ENCODE measurements at places on chromosomes 4 and X. TPM values are rescaled to one million over a fixed set of nuclear protein-coding genes. Genes with fewer than 3 reads are reported as not detected.

DNA sequence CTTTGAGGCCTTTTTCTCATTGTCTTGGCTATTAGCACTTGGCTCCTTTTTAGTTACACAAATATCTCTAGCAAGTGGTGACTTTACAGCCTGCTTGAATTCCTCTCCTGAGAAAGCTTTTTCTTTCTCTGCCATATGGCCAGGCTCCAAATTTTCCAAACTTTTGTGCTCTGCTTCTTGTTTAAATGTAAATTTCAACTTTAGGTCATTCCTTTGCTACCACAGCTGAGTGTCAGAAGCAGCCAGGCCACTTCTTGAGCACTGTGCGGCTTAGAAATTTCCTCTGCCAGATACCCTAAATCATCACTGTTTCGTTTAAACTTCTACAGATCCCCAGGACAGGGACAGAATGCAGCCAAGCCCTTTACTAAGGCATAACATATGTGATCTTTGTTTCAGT is 222.4 kb downstream of the FBXO8 start:
- peak; percentile 60 for DNase-seq

TLR3 gene
- 3.3 TPM for total RNA-seq

DNA sequence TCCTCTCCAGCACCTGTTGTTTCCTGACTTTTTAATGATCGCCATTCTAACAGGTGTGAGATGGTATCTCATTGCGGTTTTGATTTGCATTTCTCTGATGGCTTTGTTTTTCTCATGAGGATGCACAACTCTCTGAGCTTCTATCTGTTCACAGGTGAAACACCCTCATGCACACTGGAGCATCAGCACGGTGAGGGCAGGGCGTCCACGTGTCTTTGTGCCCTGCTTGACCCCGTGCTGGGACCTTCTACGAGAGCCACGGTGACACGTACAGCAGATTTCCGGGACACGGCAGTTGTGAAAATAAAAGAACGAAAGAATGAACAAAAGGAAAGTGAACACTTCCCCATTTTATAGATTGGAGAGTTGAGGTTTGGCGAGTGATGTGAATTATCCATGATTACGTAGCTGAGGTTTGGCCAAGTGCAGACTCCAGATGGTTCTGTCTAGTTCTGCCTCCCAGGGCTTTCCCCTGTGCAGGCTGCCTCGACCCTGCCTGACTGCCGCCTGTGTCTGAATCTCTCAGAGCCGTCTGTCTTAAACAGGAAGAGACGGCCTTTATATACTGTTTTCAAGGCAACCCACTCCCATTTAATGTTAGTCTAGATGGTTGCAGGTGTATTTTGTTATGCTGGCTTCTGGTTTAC is 67.8 kb upstream of the SORBS2 start:
- DNase-seq, result no peak

SLC7A11 gene
- total RNA-seq, result 21.8 TPM

DNA sequence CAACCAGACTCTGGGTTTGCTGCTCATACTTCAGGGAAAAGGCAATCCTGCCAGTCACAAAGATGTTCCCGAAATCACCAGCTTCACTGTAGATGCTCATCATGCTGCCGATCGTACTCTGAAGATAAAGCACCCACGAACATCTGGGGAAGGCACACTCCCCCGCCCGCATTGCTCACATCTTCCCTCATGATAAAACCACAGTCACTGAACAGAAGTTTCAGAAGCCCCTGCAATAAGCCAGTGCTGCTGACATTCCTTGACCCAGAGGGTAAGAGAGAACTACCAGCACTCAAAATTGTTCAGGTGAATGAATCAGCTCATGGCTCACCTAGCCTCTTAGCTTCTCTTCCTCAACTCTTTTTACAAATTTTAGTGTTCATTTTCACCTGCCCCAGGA is 43.1 kb downstream of the SRPX2 start:
- no peak for DNase-seq

DNA sequence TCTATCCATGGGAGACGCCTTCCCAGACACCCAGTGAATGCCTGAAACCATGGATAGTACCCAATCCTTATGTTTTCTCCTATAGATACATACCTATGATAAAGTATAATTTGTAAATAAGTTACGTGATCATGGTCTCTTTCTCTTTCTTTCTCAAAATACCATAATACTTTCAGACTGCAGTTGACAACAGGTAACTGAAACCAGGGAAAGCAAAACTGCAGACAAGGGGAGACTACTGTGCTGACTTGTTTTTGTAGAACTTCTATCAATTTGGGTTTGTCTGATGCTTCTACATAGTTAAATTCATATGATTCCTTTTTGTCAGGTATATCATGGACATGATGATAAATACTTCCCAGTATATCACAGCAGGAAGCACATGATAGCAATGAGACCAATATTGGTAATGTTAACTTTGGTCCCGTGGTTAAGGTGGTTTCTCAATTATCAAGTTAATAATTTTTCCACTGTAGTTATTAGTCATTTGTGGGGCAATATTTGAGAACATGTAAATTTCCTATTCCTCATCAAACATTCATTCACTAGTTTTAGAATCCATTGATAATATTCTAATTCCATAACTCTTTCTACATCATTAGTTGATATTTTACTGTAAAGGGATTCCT is 298.0 kb upstream of the TET2 start:
- DNase-seq, result no peak

DNA sequence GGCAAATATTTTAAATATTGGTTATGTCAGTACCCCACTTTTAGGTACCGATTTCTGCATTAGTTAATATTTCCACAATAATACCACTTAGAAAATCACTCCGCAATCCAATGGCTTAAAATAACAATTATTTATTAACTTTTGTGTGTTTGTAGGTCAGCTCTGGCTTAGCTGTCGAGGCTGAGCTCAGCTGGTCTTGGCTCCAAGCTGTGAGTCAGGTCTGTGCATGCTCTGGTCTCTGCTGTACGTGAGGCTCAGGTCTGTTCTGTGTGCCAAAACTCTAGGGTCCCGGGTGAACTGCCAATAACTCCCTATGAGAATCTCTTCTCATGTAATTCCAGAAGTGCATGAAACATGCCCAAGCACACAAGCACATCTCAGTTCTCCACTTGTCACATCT is 245.8 kb upstream of the GK2 start:
- DNase-seq, result no peak

SLC35A2 gene
- 5.6 TPM for total RNA-seq

- no peak for DNase-seq
Measured at GRCh38 chr4:83036991-83037665, 2.1 kb downstream of the COPS4 start.

PAGE2B gene
- total RNA-seq, result not detected

TRO gene
- 13.1 TPM for total RNA-seq

GPC4 gene
- 2.8 TPM for total RNA-seq

DNA sequence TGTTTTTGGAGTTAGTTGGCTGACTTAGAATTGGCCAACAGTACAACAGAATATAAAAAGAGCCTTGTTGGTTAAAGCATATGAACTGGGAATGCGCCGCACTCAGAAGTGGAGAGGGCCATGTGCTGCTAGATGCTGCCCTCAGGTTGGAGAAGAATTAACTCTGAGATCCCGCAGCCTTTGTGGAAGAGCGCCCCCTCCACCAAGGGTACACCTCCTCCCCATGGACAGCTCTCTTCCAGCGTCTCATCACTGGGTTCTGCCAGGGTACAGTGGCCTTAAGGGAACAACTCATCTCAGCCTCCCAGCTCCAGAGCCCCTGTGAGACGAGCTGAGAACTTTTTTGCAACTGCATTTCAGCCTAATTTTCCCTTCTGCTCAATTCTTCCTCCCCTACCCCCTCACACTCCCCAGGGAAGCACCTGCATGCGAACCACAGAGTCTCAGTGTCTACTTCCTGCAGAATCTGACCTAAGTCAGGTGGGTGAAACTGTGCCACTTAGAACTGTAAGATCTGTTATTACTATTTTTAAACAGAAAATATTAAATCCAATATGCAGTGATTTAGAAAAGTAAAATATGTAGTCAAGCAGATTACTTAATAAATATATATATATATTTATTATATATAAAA is 380.6 kb downstream of the RAB28 start:
- DNase-seq, result no peak

ASB9 gene
- not detected for total RNA-seq

- DNase-seq, result peak; percentile 92
Measured at GRCh38 chrX:131762802-131763234, 218.9 kb downstream of the OR13H1 start.

ZNF630 gene
- total RNA-seq, result 2.0 TPM

PITX2 gene
- total RNA-seq, result 0.18 TPM

- DNase-seq, result no peak
Measured at GRCh38 chr4:152539556-152540292, 3.8 kb upstream of the FBXW7 start.

DNA sequence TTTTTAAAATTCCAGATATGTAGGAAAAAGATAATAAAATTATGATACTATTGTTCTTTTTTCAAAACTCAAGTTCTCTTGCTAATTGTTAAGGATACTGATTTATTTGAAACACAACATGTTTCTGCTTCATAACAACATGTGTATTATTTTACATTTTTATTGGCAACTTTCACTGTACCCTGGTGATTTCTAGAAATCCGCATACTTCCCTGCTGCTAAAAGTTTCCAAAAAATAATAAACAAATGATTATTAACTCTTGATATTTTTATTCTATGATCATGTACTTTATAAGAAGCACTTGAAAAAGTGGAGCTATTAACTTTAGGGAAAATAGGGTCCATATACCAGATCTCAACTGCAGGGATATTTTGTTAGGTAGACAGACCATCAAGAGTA is 71.2 kb upstream of the HCCS start:
- no peak for DNase-seq

NSG1 gene
- total RNA-seq, result 2.7 TPM

DNA sequence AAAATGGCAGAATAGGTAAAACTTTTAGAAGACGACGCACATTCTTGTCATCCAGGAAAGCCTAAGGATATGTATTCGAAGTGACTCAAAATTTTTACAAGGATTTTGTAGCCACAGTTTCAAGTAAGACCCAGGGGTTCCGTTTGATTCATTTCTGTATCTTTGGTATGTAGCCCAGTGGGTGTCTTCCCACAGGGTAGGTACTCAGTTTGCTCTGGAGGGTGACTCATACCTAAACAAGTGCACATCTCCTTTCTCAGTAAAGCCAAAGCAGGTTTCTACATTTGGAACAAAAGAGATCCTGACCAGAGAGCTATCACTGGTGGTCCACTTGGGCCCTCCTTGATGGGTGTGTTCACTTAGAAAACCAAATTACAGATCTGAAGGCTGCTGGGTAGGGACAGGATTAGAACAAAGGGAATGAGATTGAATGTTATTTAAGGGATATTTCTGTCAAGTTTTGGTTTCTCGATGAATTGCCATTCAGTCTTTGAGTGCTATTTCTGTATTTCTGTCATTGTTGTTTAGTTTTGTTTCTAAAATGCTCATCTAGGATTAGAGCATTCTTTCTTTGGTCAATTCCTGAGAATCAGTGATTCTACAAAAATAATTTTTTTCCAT is 56.1 kb downstream of the PLS3 start:
- peak; percentile 58 for DNase-seq

PWWP3B gene
- total RNA-seq, result 8.1 TPM

GRCh38 chr4:147409350-147409749 is 71.5 kb upstream of the EDNRA start:
- DNase-seq, result peak; percentile 62

DNA sequence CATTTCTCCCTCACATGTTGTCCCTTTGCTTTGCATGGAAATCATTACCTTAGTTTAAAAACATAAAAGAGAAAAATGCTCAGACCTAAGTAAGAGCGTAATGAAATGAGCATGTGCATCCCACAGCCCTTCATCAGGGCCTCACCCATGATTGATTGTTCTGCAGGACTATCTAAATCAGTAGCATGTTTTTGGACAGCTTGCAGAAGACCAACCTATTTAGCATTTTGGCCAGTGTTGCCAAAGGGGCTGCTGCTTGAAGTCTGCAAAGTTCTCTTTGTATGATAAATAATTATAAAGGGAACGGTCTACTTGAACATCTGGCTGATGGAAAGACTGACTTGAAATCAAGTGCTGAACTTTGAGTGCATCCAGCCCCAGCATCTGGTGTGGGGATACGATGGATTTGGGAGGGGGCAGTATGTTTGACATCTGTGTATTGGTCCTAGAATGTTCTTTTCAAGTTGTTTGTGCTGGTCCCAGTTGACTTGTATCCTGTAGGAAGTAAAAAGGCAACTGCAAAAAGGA is 76.1 kb upstream of the LIMCH1 start:
- no peak for DNase-seq

DNA sequence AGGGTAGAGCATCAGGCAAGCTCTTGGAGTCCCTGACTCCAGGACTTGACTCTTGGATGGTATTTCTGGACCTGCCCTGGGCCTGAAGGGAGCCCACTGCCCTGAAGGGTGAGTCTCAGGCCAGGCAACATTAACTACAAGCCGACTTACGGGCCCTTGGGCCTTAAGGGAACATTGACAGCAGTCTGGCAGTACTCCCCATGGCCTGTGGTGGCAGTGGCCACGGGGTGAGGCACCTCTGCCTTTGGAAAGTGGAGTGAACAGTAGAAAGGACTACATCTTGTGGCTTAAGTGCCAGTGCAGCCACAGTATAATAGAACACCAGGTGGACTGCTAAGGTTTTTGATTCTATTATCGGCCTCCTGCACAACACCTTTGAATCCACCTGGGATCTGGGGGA is 36.3 kb downstream of the SH3BGRL start:
- DNase-seq, result no peak

ASB12 gene
- total RNA-seq, result not detected

- no peak for DNase-seq
Measured at GRCh38 chr4:6694177-6694901, 661 bp downstream of the S100P start.

DNA sequence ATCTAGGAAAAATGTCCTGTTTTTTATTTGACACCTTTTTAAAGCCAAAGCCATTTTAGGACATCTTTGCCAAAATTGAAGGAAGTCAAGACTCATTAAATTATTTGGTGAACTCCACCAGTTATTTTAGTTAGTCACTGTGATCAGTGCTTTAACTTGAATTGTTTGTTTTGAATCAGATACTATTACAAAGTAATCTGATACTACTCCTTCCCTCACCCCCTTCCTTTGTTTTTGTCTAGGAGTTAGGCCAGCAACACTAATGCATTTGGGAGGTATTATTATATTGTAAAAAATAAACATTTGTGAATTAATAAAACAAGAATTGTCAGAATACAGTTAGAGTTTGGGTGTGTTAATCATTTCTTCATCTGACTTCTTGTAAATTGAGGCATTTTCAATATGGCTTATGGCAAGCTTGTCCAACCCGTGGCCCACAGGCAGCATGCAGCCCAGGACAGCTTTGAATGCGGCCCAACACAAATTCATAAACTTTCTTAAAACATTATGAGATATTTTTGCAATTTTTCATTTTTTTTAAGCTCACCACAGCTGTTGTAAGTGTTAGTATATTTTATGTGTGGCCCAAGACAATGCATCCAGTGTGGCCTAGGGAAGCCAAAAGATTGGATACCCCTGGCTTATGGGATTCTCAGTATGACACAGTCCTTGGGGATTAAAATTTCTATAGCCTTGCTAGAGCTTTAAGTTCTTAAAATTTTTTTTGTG is 182.2 kb downstream of the BMPR1B start:
- peak; percentile 26 for DNase-seq

DNA sequence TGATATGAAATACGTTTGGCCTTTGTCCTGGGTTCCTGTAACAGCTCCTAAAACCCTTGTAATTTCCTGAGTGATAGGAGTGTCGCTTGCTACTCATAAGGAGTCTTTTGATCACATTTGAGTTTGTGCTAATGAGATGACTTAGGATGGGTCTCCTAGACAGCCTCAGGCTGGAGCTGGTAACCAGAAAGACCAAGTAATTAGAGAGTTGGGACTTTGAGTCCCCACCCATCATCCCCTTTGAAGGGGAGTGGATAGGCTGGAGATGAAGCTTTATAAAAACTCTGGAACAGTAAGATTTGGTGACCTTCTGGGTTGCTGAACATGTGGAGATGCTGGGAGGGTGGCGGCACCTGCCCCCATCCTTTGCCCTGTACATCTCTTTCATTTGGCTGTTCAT is 2.9 kb downstream of the SEC24B start:
- DNase-seq, result no peak

PAGE1 gene
- not detected for total RNA-seq

PRSS12 gene
- total RNA-seq, result 27.1 TPM

Measured in fibroblast of the aortic adventitia (primary cell).